ENCODE measurements at places on chromosomes 3 and 15.

DNA sequence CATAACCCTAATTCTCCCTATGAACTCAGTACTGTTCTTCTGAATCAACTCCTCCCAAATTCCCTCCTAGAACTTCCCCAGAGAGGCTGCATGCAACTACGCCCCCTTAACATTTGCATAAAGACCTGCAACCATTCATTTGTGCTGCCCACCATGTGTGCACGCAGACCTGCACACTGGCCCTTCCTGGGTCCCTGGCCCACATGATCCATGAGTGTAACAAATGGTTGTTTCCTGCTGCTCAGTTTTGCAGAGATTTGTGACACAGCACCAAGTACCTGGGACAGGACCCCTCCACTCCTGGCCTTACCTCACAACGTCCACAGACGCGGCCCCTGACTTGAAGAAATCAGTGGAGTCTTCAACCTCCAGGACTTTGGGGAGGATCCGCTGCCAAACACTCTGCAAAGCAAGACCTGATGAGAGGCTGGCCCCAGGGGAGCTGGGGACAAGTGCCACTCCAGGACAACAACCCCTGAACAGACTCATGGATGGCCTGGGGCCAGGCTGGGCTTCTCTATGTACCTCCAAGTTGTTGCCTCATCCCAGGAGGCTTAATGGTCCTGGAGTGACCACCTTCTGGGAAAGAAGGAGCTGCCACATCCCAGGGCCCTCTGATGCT lies 33.8 kb downstream of the ALDH1L1 start:
- DNase-seq: no peak

- DNase-seq: no peak
Measured at GRCh38 chr15:90930861-90931574, 1.3 kb downstream of the HDDC3 start.

GRCh38 chr3:14463330-14464140 lies 61.1 kb downstream of the SLC6A6 start:
- DNase-seq: no peak

- peak; percentile 60 for DNase-seq
Measured at GRCh38 chr3:151146071-151146730, 56.8 kb downstream of the GPR171 start.

GRCh38 chr3:193882091-193882490 lies 253.9 kb upstream of the HES1 start:
- DNase-seq: no peak

GRCh38 chr15:27872355-27872754 lies 226.8 kb downstream of the OCA2 start:
- no peak for DNase-seq

DNA sequence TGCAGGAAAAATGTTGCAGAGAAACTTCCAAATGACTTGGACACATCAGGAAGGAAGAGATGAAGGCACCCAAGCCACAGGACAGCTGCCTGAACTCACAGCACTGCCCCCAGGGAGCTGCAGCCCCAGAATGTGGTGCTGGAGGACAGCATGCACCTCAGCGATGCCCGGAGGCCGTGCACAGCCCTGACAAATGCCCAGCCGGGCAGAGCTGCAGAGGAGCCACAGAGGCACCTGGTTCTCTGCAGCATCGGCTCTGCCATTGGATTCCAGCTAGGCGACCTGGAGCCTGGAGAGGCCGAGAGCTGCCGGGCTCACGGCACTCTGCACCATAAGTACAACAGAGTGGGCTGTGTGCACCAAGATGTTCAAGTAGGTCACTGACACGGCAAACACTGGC lies 97.5 kb downstream of the OCA2 start:
- DNase-seq: no peak

GRCh38 chr3:190108804-190109203 lies 11.9 kb downstream of the P3H2 start:
- no peak for DNase-seq

GRCh38 chr3:194871864-194872668 lies 186.4 kb downstream of the FAM43A start:
- no peak for DNase-seq

- peak; percentile 2 for DNase-seq
Measured at GRCh38 chr3:41198526-41198925, 779 bp upstream of the CTNNB1 start.

GRCh38 chr3:192413461-192413860 lies 313.9 kb downstream of the FGF12 start:
- DNase-seq: no peak

- no peak for DNase-seq
Measured at GRCh38 chr15:78004919-78005634, 72.4 kb downstream of the TBC1D2B start.

DNA sequence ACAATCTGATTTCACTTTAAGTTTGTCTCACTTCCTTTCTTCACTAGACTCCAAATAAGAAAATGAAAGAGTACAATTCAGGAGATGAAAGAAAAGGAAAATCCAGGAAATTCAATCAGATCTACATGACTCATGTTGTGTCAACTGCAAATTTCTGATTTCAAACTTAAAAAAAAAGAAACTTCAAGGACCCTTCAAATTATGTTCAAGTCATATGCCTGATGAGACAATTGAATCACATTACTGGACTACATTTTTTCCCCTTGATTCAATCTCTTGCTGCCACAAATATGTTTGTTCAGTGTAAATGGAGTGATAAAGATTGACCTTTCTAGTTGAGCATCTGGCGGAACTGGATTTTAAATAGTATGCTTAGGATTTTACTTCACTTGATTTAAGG lies 37.4 kb downstream of the FRMD5 start:
- DNase-seq: no peak

DNA sequence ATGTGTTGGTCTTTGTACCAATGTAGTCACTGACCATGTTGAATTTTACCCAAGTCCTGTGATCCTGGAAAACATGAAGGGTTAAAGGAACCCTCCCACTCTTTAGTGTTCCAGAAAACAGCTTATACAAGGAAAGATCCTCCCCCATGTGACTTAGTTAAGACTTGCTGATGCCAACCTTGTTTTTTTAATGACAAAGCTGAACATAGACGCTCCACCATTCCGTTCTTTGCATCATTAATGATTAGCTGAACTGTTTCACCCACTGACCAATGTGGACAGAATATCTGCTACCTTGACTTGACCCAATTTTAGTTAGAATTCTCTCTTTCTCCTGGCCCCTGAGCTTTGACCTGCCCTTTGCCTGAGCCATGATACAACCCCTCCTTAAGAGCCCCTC lies 3.5 kb upstream of the WDR72 start:
- DNase-seq: no peak

- no peak for DNase-seq
Measured at GRCh38 chr15:95175914-95176658, 944.7 kb downstream of the MCTP2 start.

Data from CD4-positive, alpha-beta T cell treated with Interleukin-6 at 100 ng/mL for 8 hours (primary cell).